ENCODE measurements at places on chromosomes 3 and 15. TPM values are rescaled to one million over a fixed set of nuclear protein-coding genes. Genes with fewer than 3 reads are reported as not detected.

DNA sequence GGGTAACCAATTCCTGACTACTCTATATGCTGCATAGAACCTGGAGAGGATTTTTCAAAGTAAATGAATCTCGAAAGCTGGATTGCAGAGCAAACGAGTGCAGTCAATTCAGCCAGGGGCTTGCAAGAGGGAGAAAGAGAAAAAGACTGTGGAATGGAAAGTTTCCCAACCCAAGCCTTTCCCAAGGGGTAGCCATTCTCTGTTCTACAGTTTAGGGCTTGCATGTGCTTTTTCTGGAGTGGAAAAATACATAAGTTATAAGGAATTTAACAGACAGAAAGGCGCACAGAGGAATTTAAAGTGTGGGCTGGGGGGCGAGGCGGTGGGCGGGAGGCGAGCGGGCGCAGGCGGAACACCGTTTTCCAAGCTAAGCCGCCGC is 511 bp upstream of the RARB start:
- no peak for DNase-seq

Gene DAZL
- total RNA-seq, result not detected

GRCh38 chr3:105401691-105402149 is 35.0 kb downstream of the ALCAM start:
- DNase-seq, result no peak

Gene ROBO2
- total RNA-seq, result not detected

DNA sequence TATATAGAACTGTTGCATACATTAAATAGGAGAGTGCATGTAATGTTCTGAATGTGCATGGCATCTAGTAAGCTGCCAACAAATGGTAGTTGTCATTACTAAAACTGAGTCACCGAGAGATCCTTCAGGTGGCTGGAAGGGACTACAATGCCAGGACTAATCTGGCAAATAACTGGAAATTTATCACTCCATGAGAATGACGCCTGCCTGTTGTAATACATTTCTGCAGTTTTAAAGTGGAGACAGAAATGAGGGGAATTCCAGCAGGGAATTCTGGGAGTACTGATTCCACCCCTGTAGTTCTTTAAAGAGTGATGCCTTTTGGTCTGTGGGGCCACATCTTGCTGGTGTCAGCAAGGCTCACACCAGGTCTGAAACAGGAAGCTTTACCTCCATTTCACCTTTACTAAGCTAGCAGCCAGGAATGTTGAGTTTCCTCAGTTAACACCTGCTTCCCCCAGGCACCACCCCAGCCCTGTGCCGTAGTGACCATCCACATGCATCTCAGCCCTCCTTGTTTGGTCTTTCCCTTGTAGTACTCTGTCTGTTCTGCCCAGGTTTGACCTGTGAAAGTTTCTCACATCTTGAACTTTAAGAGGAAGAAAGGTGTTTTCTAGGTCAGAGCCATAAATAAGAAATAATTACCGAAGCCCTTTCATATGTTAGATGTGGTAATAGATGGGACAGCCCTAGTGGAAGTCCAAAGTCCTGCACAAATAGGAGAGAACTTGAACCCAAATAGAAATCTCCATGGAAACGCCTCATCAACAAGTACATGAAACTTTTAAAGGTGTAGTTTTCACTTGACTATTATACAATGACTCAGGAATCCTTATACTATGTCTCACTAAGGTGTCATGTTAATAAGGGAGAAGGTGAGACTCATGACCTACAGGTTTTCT is 56.7 kb upstream of the LMOD3 start:
- no peak for DNase-seq

DNA sequence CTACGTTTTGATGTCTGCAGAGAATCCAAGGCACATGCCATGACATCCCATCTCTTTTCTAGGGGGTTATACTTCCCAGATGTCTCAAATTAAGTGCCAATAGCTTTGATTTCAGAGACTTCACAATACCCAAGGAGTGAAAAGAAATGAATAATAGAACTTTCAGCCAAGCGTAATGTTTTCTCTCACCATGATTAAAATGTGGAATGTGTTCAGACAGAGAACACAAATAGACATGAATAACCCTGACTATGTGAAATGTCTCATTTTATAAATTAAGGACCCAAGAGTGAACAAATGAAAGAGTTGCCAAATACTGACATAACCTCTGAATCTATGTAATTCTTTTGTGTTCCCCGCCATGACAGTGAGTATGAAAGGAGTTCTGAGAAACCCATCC is 123.6 kb upstream of the GAP43 start:
- no peak for DNase-seq

DNA sequence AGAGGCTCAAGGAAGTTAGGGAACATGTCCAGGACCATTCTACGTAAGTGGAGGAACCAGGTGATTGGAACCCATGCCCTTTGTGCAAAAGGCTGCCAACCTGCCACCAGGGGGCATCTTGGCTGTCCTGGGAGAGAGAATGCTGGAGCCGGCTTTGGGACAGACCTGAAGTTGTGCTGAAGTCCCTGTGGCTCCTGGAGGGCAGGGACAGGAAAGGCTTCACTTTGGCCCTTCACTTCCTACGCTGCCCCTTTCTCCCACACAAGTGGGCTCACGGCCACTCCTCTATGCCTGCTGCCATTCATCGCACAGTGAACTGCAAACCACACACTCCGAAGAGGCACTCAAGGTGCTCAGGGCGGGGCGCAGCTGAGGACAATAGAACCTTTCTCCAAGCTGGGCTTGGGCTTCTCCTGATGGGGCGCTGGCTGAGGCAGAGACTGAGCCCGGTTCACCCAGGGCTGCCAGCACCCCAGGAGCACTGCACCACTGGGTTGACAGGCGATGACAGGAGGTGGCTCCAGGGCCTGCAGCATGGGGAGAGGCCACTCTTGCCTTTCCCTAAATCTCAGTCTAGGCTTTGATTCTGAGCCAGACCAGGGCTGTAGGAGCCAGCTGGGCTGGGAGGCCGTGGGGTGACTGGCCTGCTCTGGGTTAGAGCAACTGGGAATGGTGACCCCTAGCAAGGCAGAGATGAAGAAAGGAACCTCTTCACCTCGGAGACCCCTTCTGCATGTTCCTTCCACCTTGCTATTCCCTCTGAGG is 8.4 kb downstream of the SHF start:
- DNase-seq, result peak; percentile 63

Gene NEIL1
- total RNA-seq, result 10.1 TPM

DNA sequence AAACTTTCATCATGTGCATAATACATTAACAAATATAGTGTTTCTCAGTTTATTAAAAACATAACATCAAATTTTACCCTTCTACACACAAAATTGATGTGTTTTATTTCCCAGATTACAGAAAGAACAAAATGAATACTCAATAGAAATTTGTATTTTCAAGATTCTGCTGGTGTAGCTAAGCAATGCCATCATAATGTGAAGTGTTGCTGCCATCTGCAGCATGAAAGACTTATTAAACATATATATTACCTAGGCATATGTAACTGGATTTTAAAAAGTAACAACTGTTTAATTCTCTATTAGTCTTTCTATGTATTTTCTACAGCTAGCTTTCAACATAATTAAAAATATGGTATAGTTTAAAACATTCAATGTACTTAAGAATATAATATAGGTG is 27.5 kb downstream of the PLSCR5 start:
- DNase-seq, result peak; percentile 20

Gene TWF2
- total RNA-seq, result 114 TPM

Gene ABI3BP
- total RNA-seq, result not detected

DNA sequence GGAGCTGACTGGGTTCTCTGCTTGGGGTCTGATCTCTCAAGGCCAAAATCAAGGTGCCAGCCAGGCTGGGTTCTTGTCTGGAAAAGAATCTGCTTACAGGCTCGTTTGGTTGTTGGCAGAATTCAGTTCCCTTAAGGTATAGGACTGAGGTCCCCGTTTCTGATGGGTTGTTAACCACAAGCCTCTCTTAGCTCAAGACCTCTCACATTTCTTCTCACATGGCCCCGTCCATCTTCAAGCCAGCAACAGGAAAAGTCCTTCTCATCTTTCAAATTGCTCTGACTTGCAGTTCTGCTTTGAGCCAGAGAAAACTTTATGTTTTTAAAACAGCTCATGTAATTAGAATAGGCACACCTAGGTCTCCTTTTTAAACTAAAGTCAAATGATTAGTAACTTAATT is 20.4 kb downstream of the UACA start:
- no peak for DNase-seq

DNA sequence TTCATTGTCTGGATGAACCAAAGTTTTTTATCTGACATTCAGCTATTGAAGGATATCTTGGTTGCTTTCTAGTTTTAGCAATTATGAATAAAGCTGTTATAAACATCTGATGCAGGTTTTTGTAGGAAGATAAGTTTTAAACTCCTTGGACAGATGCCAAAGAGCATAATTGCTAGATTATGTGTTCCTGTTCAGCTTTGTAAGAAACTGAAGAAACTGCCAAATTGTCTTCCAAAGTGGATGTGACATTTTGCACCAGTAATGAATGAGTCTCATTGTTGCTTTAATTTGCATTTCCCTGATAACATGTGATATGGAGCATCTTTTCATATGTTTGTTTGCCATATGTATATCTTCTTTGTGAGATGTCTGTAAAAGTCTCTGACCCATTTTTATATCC is 239.9 kb upstream of the TTC14 start:
- DNase-seq, result no peak

Gene LYSMD4
- total RNA-seq, result 5.2 TPM

DNA sequence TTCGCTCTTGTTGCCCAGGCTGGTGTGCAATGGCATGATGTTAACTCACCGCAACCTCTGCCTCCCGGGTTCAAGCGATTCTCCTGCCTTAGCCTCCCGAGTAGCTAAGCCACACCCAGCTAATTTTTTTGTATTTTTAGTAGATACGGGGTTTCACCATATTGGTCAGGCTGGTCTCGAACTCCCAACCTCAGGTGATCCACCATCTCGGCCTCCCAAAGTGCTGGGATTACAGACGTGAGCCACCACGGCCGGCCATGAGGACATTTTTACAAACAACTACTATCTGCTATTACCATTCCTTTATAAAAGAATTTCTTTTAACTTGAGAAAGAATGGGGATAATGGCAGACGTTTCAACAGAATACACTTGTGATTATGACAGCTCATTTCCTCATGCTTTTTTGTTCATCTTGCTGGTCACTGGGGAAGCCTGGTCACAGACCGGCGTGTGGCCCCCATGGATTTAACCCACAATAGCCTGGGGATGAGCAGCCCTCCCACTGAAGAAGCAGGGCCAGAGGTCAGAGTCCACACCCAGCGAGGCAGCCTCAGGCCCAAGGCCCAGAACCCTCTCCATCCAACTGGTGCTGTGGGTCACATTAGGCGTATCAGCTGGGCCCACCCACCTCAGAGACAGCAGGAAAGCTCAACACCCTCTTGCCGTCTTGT is 112.0 kb downstream of the LIPC start:
- no peak for DNase-seq

Gene CIB2
- 2.0 TPM for total RNA-seq

DNA sequence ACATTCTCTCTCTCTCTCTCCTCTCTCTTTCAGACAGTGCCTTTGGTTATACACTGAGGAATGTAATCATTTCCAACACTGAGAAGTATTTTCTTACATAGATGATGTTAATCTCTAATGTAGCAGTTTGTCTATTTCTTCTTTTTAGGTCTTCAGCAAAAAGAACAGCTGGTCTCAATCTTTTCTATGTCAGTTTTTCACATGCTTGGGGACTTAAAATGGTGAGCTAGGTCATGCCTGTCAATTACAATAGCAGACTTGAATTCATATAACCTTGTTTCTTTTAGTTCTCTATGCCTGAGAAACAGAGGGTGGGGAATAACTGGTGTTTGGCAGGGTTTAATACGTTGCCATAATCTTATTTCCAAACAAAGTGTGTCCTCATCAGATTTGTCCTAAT is 786.2 kb downstream of the SQOR start:
- DNase-seq, result no peak

- DNase-seq, result no peak
Measured at GRCh38 chr3:185631108-185631507, 45.0 kb downstream of the SENP2 start.

- DNase-seq, result no peak
Measured at GRCh38 chr15:60386615-60387014, 11.2 kb downstream of the ANXA2 start.

DNA sequence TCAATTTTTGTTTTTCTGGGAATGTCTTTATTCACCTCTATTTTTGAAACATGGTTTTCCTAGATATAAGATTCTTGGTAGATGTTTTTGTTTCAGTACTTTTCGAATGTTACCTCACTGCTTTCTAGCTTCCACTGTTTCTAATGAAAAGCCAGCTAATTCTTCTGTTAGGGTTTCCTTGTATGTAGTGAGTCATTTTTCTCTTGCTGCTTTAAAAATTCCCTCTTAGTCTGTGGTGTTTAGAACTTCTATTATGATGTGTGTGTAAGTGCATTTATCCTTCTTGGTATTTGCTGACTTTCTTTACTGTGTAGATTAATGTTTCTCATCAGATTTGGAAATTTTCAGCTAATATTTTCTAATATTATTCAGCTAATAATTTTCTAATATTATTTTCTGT is 151.1 kb upstream of the OSTN start:
- DNase-seq, result no peak

Gene FRMD5
- 0.24 TPM for total RNA-seq

Gene HDAC11
- 3.3 TPM for total RNA-seq

DNA sequence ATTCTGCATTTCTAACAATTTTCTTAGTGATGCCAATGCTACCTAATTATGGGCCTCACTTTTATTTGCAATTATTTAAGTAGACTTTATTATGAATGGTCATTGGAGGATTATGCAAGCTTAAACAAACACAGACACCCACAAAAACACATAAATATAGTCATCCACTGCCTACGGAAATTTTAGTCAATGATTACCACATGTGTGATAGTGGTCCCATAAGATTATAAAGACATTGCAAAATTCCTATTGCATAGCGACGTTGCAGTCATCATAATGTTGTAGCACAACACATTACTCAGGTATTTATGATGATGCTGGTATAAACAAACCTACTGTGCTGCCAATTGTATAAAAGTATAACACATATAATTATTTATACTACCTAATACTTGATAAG is 247.8 kb upstream of the ALCAM start:
- DNase-seq, result no peak

DNA sequence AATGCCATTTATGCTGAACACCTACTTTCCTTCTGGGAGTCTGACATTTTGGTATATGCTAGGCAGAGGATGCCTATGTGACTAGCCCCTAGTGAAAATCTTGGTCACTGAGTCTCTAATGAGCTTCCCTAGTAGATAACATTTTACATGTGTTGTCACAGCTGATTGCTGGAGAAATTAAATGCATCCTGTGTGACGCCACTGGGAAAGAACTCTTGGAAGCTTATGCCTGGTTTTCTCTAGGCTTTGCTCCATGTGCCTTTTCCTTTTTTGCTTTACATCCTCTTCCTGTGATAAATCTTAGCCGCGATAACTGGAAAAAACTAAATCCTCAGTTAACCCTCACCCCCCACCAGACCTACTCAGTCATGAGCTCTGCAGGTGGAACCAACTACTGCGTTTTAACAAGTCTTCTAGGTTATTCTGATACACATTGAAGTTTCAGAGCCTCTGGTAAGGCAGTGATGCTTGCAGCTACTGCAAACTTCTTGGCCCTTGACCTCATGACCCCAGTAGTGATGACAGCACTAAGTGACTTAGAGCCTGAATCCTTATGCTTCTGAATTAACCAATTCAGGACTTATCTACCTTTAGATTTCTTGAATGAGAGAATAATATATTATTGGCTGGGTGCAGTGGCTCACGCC is 292.4 kb upstream of the SOX14 start:
- DNase-seq, result no peak

Data from activated CD4-positive, alpha-beta memory T cell treated with anti-CD3 and anti-CD28 coated beads for 36 hours (primary cell).